Bronchial epithelial cell (primary cell): ENCODE measurements at places on chromosomes 12 and 14. TPM values are rescaled to one million over a fixed set of nuclear protein-coding genes. Genes with fewer than 3 reads are reported as not detected.

The KRT83 gene
- total RNA-seq: 0.13 TPM in 1 of 2 replicates, not detected in the other

The LRP6 gene
- 17.6 and 23.0 TPM in 2 replicates for total RNA-seq

The LPAR5 gene
- total RNA-seq: 2.1 and 4.1 TPM in 2 replicates

The B4GALNT3 gene
- 8.2 and 8.3 TPM in 2 replicates for total RNA-seq

The FSCB gene
- total RNA-seq: not detected in 2 replicates

The RERGL gene
- total RNA-seq: not detected in 2 replicates
